T-helper 1 cell (primary cell): ENCODE measurements at places on chromosomes 11 and 22.

GRCh38 chr11:133999355-133999754, 42.6 kb upstream of the IGSF9B start:
- no peak for DNase-seq

DNA sequence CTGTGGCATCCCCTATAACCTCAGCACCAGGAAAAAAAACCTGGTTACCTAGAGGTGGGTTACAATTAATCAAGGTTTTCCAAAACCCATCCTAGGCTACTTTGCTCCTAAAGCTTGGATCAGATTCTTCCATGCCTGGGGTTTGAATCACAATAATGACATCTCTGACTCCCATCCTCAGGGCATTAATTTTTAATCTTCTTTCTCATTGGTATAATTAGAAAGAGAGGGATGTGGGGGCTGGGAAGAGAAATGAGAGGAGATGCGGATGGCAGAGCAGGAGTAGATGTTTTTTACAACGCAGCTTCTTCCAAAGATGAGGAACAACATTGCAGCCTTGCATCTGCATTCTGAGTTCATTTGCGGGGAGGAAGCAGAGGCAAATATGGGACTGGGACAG, 117.2 kb upstream of the E2F8 start:
- no peak for DNase-seq

- no peak for DNase-seq
These were observed 145.2 kb upstream of the TEAD1 start for GRCh38 chr11:12529041-12529440.

- DNase-seq: no peak
These were observed 11.6 kb downstream of the SCGB1A1 start for GRCh38 chr11:62430425-62430824.

DNA sequence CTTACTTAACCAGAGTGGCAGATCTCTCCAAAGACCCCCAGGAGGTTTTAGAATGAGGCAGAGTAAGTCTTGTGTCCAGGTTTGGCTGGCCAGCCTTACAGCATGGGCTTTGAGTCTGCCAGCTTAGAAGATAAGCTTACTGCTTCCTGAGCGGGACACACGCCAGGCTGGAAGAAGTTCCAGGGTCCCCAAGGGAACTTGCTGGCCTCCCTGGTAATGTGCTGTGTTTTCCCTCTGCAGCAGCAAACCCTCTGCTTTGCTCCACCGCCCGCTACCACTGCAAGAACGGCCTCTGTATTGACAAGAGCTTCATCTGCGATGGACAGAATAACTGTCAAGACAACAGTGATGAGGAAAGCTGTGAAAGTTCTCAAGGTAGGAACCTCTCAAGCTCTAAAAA, 154.2 kb downstream of the LDLRAD3 start:
- DNase-seq: no peak

GRCh38 chr11:33861386-33861785, 30.5 kb downstream of the LMO2 start:
- DNase-seq: no peak

DNA sequence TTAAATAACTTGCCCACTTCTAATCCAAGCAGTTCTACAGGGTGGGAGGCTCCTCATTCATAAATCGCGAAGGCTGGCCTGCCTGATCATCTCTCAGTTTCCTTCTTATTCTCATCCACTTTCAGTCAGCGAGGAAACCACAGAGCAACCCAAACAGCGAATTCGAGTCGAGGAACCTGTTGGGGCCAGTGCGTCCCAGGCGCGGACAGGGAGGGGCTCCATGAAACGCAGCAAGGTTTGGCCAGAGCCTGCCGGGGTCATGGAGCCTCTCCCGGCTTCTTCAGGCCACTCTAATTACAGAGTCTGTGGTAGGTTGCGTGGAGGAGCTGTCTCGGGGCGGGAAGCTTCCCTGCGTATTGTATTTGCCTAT, 741 bp upstream of the NAV2 start:
- peak; percentile 40 for DNase-seq

GRCh38 chr22:49538006-49538405, 289.7 kb downstream of the BRD1 start:
- no peak for DNase-seq

DNA sequence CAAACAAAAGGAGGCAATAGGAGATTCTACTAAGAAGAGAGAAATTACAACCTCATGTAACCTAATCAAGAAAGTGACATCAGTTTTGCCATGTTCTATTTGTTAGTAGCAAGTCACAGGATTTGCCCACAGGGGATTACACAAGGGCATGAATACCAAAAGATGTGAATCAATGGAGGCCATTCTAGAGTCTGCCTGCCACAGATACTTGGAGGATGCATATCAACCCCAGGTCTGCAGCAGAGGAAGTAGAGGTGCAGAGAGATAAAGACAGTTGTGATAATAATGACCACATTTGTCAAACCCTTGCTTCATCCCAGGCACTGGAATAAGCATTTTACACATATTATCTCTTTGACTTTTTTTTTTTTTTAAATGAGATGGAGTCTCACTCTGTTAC, 2.4 kb upstream of the ASCC2 start:
- DNase-seq: no peak

DNA sequence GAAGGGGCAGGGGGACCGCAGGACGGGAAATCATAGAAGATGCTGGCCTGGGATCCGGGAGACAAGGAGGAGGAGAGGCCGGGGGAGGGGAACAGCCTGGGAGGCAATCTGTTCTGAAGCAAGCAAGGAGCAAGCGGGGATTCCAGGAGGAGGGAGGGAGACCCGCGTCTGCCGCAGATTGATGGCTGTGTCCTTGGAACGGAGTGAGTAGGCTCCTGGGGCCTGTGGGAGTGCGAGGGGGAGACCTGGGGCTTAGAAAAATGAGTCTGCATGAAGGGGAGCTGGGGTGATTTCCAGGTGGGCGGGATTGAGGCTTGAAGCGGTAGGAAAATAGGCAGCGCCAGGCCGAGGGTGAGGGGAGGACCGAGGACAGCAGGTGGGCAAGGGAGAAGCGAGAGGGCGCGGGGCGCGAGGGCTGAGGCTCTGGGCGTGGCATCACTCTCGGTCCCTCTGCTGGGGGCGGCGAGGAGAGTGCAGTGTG, 1.6 kb upstream of the LRRC55 start:
- no peak for DNase-seq

DNA sequence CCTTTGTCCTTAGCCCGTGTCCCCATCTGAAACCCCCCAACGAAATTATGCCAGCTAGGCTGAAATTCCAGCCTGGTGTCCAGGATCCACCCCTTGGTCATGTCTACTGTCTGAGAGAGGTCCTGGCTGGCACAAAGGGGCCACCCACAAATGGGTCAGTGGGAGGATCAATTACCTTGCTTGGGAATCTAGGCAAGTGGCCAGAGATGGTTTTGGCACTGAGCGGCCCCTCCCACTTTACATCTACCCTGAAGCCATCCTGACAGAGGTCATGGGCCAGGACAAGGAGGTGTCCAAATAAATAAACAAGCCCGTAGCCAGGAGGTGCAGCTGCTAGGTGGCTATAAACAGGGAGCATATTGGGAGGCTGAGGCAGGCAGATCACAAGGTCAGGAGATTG, 311.5 kb downstream of the MN1 start:
- DNase-seq: no peak

DNA sequence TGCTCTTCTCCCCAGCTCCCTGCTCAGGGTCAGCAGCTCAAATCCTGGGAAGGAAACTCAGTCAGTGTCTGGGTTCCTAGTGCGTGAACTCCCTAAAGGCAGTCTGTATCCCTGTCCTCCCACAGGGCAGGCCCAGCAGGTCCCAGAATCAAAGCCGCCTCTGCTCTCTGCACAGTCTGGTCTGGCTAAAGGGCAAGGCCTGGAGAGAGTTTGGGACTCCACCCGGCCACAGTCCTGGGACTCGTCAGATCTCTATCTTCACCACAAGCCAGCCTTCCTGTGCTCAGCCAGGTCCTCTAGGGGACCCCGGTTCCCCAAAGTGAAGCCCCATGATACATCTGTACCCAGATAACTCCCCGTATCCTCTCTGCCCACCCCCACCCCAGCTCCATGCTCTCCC, 56.2 kb upstream of the CSNK2A3 start:
- DNase-seq: no peak

DNA sequence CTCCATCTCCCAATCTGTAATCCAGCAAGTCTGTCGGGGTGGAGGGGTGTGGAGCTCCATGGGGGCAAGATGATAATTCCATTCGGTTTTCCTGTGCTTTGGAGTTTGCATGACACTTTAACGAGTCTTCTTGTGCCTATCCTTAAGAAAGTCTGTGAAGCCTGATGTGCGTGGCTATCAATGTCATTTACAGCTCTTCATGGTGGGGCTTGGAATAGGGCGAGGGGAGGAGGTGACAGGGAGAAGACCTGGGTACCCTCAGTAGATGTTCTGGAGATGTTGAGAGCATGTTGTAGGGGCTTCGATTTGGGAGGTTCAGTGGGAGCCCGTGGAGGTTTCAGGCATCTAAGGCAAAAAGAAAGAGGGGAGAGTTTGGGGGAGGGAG, 579 bp upstream of the PHLDB1 start:
- no peak for DNase-seq

GRCh38 chr11:16902781-16903378, 111.3 kb downstream of the PLEKHA7 start:
- DNase-seq: no peak

DNA sequence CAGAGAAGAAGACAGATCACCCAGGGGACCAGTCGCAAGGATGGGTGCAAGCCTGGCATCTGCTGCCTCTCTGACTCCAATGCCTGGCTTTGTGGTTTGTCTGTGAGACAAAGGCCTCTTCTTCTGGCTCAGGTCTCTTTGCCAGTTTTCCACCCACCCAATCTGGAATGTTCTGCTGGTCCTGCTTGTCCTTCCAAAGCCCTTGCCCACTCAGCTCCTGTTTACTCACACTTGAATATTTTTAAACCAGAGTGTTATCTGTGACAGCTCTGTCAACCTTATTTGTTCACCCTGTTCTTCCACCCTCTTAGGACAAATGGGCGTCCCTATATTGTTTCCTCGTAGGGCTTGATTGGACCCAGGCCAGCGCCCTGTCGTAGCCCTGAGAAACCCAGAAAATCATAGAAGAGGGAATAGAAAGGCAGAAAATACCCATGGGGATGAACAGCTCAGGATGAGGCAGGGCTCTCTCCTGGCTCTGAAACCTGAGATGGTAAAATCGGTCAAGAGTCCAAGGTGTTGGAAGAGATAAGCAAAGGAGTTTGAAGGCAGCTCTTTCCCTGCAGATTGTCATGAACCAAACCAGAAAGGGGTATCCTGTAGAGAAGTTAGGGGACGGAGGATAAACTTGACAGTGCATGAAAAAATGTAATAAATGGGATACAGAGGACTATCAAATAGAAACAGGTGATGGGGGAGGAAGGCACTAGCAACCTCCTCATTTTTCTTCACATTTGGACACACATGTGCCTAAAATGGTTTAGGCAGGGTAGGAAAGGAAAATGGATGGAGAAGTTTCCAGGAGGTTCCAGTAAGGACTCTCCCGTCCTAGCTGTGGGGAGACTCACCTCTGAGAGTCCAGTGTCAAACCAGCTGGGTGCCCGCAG, 651 bp downstream of the CRYAB start:
- no peak for DNase-seq

DNA sequence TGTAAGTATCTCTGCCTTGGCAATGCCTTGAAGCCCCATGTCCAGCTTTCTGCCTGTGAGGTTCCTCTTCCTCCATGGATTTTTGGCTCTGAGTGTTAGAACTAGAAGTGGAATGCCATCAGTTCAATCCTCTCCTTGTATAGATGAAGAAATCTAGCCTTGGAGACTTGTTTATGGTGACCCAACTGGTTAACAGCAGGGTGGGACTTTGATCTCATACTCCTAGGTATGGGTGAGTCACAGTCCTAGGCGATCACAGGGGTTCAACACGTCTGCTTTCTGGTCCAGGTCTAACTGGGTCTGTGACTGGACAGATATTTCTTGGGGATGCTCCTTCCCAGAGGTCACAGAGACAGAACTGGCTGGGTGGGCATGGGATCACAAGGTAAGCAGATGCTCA, 9.2 kb upstream of the MTFP1 start:
- DNase-seq: no peak

GRCh38 chr11:37450613-37451012, 852.6 kb upstream of the RAG2 start:
- DNase-seq: no peak

GRCh38 chr11:727859-728748, 19.2 kb upstream of the TALDO1 start:
- DNase-seq: peak; percentile 73

- DNase-seq: no peak
These were observed 380.2 kb downstream of the TMEM135 start for GRCh38 chr11:87417951-87418350.

DNA sequence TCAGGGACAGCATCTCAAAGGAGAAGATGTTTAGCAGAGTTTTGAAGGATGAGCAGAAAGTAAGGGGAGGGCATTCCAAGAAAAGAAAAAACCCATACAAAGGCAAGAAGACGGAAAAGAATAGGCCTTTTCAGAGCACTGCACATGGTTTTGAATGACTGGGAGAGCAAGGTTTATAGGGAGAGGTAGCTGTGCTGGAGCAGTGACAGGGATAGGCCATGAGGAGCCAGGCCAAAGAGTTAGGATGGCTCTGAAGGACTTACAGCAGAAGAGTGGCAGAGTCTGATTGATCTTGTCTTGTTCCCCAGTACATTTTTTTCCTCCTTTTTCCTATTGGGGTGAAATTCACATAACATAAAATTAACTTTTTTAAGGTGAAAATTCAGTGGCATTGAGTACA, 55.8 kb upstream of the PAK1 start:
- DNase-seq: no peak

GRCh38 chr11:82981852-82982251, 80.3 kb downstream of the DDIAS start:
- DNase-seq: no peak

GRCh38 chr22:42611051-42611450, 3.6 kb downstream of the POLDIP3 start:
- no peak for DNase-seq

- no peak for DNase-seq
These were observed 18.9 kb upstream of the EFCAB6 start for GRCh38 chr22:43830931-43831560.

- no peak for DNase-seq
These were observed 321.1 kb downstream of the MN1 start for GRCh38 chr22:27480487-27480886.

- no peak for DNase-seq
These were observed 24.4 kb downstream of the TPBGL start for GRCh38 chr11:75264971-75265370.

DNA sequence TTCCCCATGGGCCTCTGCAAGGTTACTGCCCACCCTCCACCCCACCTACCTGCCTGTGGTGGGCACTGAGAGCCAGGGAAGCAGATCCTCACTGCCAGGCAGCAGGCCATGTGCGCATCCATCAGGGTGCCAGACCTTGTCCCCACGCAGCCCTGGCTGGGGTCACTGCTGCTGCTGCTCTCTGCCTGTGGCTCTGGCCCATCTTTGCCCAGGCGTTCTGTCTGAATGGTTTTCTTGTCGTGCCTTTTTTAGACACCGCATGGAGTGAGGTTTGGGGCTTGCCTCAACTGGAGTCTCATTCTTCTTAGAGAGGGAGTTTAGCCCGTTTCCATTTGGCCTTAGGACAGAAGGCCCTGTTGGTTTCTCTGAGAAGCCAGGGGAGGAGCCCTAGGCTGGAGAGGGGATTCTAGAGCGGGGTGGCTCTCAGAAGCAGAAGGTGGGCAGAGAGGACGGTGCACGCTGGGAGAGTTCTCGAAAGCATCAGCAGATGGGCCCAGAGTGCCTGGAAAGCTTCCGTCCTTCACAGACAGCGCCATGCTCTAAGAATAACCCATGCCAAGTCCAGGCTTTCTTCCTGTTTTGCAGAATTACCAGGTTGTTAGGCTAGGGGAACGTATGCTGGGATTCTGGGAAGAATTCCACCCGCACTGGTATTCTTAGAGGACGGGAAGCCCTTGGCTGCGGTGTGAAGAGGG, 8.1 kb downstream of the TANGO2 start:
- DNase-seq: no peak
